HFFc6 (cell line): ENCODE measurements at places on chromosomes 7 and 10.

DNA sequence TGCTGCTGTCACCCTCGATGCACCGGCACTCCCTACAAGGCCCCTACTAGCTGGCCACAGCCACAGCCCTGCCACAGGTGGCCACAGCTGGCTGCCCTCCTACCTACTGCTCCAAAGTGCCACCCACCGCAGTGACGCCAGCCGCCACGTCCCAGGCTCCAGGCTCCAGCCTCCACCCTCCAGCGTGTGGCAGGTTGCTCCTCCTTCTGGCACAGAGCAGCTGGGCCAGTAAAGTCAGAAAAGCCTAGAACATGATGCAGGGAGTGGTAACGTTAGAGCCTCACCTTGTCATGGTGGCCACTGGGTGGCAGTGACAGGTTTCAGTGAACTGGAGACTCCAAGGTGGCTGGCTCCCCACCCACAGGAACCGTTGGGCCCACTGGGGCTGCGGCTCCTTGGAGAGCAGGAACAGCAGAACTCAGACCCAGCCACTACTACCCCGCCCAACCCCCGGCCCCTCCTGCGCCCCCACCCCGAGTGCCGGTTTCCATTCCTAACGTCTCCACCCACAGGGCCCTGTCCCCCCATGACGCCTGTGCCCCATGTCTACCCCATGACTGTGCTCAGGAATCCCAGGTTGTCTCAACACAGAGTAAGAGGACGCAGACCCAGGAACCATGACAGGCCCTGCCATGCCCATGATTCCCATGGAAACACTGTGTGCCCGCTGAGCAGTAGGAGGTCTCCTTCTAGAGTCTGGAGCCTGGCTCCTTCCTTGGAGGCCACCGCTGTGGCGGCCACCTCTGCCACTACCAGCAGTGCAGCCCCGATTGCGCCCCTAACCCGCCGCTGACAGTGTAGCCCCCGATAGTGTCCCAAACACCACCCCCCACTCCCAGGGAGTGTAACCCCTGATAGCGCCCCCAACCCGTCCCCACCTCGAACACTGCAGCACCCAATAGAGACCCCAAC lies 52.3 kb upstream of the ZNF33B start:
- H3K4me1 ChIP-seq = no peaks in the 10 kb centered on the region
- H3K4me3 ChIP-seq = no peak overlapping the region
- no peak for DNase-seq
- H3K27me3 ChIP-seq = peaks cover 5% of the 10 kb centered on the region; the same call in 1 of the 2 replicates

DNA sequence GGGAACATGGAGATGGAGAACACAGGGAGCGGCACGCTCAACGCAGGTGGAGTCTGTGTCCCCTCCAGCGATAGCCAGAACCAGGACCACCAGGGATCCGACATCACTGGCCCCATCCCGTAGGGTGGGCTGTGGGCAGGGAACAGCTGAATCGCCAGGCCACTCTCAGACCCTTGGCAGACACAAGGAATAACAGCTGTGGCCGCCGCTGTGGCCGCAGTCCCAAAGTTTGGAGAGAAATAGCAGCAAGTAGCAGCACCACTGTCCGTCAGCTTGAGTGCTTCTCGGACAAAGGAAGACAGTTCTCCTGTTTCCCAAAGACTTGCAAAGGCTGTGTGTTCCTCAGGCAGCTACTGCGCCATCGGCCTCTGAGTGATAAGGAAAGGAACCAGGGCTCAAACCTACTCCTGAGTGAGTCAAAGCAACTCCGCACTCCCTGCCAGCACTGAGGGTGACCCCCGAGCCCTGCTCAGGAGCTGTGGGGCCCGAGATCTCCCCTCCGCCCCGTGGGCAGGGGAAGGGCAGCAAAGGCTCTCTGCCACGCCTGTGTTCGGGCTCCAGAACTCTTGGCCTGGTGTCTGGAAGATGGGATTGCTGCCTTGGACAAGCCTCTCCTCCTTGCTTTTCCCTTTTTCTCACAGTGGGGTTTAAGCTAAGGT lies 82.3 kb upstream of the FAM20C start:
- H3K4me1 ChIP-seq = peaks cover 8% of the 10 kb centered on the region
- H3K27ac ChIP-seq = no peak overlapping the region
- no peak for DNase-seq

- 0 out of 2 replicates have a peak, but pooled peaks cover 8% of the 10 kb centered on the region for H3K36me3 ChIP-seq
- no peak overlapping the region for H3K27ac ChIP-seq
- peaks cover 48% of the 10 kb centered on the region for H3K4me1 ChIP-seq
- peaks cover 3% of the 10 kb centered on the region for H3K27me3 ChIP-seq
- no peak for DNase-seq
Measured at GRCh38 chr7:155228459-155228845, 69.2 kb upstream of the INSIG1 start.

- no peak overlapping the region for H3K27ac ChIP-seq
- H3K36me3 ChIP-seq = no peaks in the 10 kb centered on the region
- H3K4me3 ChIP-seq = no peak overlapping the region
- H3K27me3 ChIP-seq = peaks cover 2% of the 10 kb centered on the region; the same call in 1 of the 2 replicates
- no peaks in the 10 kb centered on the region for H3K4me1 ChIP-seq
Measured at GRCh38 chr10:121076776-121077715, 225.9 kb downstream of the WDR11 start.

GRCh38 chr7:149415391-149416071 lies 45.3 kb downstream of the ZNF777 start:
- no peaks in the 10 kb centered on the region for H3K4me1 ChIP-seq
- H3K27me3 ChIP-seq = peaks cover 11% of the 10 kb centered on the region
- no peak for DNase-seq
- H3K27ac ChIP-seq = no peak overlapping the region

GRCh38 chr10:118958559-118958958 lies 71.0 kb upstream of the NANOS1 start:
- H3K27ac ChIP-seq = no peak overlapping the region
- H3K4me3 ChIP-seq = no peak overlapping the region
- peaks cover 29% of the 10 kb centered on the region for H3K27me3 ChIP-seq
- peaks cover 26% of the 10 kb centered on the region for H3K4me1 ChIP-seq
- no peaks in the 10 kb centered on the region for H3K36me3 ChIP-seq

DNA sequence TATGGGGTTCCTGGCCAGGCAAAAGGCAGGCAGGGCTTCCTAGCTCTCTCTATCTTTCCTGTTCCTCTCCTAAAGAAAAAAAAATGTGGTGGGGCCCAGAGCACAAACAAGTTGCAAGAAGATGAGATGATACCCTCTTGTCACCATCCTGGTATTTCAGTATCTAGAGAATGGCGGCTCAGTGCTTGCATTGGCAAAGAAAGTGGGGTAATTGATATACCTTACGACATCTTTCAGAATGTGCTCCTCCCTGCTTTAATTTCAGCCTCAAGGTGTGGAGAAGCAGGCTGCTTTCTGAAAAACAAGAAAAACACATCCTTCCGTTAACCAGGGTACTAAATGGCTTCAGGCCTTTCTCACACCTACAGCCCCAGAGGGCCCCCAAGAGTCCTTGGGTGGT lies 34.5 kb upstream of the CUX1 start:
- H3K27me3 ChIP-seq = peaks cover 31% of the 10 kb centered on the region
- no peak for DNase-seq
- no peak overlapping the region for H3K27ac ChIP-seq
- peaks cover 11% of the 10 kb centered on the region for H3K4me1 ChIP-seq

GRCh38 chr10:507355-507699 lies 182.1 kb downstream of the DIP2C start:
- no peak overlapping the region for H3K27ac ChIP-seq
- no peak for DNase-seq
- H3K36me3 ChIP-seq = no peaks in the 10 kb centered on the region
- H3K27me3 ChIP-seq = peaks cover 6% of the 10 kb centered on the region
- no peak overlapping the region for H3K4me3 ChIP-seq

DNA sequence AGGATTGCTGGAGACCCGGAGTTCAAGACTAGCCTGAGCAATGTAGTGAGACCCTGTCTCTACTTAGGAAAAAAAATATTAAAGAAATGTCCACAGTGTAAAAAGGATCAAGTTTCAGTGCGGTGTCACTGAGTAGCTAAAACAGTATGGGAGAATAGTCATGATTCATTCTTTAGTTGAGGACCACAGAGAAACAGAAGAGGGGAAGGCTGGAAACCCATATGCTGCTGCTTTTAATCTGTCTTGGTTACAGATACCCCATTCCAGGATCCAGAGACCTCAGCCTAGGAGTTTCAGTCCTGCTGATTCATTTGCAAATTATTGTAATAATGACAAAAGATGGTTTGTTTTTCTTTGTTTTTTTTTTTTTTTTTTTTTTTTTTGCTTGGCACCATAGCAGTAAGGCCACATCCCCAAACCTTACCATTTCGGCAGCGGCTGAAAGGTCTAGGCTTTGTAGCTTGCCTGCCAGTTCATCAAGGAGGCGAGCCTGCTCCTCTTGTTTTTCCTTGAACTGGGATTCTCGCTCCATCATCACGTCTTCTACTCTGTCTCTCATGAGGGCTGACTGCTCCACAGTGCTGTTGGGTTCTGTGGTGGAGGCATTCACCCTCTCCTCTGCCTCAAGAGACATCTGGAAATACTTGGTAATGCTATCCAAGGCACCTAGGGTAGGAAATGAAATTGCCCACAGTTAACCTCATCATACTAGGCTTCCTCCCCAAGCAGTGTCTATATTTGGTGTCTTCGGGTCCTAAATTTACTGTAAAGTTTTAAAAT lies 44.2 kb downstream of the DLD start:
- H3K4me1 ChIP-seq = peaks cover 89% of the 10 kb centered on the region
- no peaks in the 10 kb centered on the region; the same call in 1 of the 2 replicates for H3K27me3 ChIP-seq
- peaks cover 38% of the 10 kb centered on the region for H3K36me3 ChIP-seq
- H3K4me3 ChIP-seq = peak overlapping the region; percentile 16; the same call in 1 of the 2 replicates
- peak; percentile 62 for DNase-seq
- peak overlapping the region; percentile 83 for H3K27ac ChIP-seq

DNA sequence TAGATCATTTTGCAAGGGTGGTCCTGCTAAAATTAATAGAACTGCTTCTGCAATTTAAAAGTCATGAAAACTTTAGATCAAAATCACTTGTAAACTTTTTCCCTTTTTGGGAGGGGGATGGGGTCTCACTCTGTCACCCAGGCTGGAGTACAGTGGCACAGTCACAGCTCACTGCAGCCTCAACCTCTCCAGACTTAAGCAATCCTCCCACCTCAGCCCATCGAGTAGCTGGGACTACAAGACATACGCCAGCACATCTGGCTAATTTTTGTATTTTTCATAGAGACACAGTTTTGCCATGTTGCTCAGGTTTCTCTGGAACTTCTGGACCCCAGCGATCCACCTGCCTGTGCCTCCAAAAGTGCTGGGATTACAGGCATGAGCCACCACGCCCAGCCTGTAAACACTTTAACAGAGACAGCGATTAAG lies 79.7 kb downstream of the LRRC17 start:
- H3K4me1 ChIP-seq = peaks cover 6% of the 10 kb centered on the region; the same call in 1 of the 2 replicates
- no peaks in the 10 kb centered on the region for H3K36me3 ChIP-seq
- H3K27me3 ChIP-seq = no peaks in the 10 kb centered on the region
- DNase-seq = no peak
- H3K27ac ChIP-seq = no peak overlapping the region

DNA sequence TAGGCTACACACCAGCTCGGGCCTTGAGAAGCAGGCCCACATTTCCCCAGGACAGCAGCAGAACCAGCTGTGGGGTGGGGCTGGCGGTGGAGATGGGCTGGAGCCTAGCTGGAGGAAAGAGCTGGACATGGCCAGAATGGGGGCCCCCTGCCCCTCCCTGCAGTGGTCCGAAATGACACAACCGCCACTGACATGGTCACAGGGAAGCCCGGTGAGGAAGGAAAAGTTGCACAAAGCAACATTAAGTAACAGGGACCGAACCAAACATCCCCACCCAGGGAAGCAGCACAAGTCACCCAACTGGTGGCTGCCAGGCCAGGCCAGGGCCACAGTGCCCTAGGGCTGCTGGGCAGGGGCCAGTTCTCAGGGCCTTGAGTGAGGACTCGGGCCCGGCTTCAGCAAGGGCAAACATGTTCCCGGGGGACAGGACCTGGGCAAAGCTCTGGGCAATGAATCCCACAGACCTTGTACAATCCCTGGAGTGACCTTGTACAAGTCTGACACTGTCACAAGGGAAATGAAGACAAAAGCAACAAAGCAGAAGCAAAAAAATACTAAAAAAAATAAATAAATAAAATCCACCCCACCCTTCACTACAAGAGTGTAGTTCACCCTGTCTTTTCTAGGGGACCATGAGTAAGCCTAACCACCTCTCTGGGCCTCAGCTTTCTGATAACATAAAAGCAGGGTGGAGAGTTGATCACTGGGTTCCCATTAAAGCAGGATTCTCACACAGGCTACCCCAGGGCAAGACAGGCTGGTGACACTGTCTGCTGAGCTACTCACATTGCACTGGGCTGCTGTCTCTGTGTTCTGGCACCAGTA lies 33.0 kb downstream of the PSAP start:
- H3K27me3 ChIP-seq = no peaks in the 10 kb centered on the region
- H3K27ac ChIP-seq = no peak overlapping the region
- H3K36me3 ChIP-seq = peaks cover 19% of the 10 kb centered on the region

DNA sequence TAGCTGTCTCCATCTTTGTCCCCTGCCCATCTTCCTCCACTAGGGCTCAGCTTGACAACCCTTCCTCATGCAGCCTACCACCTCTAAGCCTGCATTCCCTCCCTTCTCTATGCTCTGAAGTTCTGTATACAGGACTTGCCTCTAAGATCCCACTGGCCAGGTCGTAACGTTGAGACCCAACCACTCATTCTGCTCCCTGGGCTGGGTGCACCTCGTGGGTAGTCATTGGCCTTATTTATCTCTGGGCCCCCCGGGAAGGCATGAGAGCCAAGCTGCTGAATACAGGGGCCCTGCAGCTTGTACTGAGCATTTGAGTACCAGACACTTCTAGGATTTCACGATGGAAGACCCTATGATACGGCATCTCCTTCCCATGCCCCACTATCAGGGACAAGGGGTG lies 31.2 kb downstream of the MYL10 start:
- H3K36me3 ChIP-seq = no peaks in the 10 kb centered on the region
- H3K4me1 ChIP-seq = peaks cover 8% of the 10 kb centered on the region; the same call in 1 of the 2 replicates
- no peak overlapping the region for H3K4me3 ChIP-seq
- H3K27ac ChIP-seq = no peak overlapping the region
- DNase-seq = no peak

DNA sequence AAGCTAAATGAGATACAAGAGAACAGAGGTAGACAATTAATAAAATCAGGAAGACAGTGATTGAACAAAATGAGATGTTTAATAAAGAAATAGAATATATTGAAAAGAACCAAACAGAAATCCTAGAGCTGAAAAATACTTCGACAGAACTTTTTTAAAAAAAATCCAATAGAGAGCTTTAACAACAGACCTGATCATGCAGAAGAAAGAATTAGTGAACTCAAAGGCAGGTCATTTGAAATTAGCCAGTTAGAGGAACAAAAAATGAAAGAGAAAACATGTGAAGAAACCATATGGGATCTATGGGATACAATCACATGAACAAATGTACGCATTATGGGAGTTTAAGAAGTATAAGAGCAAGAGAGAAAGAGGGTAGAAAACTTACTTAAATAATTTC lies 37.3 kb upstream of the ADRA2A start:
- H3K4me3 ChIP-seq = no peak overlapping the region
- peaks cover 4% of the 10 kb centered on the region for H3K27me3 ChIP-seq
- no peak for DNase-seq
